Lung (tissue), 17 donors: ENCODE measurements at places on chromosomes 7 and 10.

DNA sequence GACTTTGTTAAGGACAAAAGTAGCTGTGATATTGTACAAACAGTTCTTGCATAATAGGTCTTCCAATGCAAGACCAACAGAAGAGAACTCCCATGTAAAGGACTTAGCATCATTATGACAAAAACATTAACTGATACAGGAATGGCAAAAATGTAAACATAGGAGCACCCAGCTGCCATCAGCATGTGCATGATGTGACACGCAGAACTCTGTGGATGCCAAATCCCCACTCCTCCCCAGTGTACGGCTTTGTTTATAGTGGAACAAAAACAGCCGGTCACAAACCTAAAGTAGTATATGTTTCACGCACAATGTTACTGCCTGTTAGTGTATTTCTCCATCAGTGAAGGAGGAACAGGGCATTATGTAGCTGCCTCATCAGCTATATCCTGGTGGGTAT lies 316.0 kb upstream of the AOAH start:
- peak; percentile 22 for DNase-seq

GRCh38 chr10:75263806-75264205 lies 28.0 kb upstream of the COMTD1 start:
- no peak for DNase-seq

- DNase-seq: no peak
Measured at GRCh38 chr7:130436253-130436652, 4.6 kb downstream of the CEP41 start.

DNA sequence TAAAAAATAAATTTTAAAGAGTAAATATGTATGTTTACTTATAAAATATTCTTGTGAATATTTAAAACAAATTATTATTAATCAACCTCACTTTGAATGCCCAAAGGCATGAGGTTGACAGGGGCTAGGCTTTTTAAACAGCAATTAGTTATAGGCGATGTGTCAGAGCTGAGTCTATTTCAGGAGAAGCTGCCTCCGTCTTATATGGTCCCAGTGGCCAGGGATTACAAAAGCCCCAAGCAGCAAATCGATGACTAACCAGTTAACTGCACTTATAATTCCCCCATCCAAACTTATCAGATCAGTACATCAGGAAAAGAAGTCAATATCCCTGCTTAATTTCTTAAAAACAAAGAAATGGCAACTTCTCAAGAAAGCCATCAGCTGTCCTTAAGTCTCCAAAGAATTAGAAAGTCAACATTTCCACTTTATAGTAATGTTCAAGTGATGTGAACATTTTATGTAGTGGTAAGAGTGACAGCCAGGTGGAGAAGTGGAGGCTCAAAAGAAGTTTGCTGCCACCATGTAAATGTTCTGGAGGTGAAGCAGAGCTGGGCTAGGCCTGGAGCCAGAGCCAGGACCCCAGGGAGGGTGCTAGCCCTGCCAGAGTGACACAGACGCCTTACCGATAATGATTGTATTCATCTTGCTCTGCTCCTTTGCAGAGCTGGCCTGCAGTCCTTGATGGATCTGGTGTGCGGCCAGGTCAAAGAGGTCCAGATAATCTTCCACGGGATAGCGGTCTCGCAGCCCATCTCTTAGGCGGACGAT lies 51.5 kb downstream of the CHST15 start:
- DNase-seq: no peak

DNA sequence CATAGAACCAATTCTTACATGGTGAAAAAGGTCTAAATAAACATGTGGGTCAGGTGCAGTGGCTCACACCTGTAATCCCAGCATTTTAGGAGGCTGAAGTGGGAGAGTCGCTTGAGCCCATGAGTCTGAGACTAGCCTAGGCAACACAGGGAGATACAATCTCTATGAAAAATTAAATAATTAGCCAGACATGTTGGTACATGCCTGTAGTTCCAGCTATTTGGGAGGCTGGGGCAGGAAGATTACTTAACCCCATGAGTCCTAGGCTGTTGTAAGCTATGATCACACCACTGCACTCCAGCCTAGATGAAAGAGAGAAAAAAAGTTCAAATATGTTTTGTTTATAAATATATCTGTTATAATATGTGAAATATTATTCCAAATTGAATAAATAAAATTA lies 643.6 kb downstream of the IPMK start:
- DNase-seq: no peak

- DNase-seq: no peak
Measured at GRCh38 chr10:122138831-122139625, 132.1 kb upstream of the BTBD16 start.

DNA sequence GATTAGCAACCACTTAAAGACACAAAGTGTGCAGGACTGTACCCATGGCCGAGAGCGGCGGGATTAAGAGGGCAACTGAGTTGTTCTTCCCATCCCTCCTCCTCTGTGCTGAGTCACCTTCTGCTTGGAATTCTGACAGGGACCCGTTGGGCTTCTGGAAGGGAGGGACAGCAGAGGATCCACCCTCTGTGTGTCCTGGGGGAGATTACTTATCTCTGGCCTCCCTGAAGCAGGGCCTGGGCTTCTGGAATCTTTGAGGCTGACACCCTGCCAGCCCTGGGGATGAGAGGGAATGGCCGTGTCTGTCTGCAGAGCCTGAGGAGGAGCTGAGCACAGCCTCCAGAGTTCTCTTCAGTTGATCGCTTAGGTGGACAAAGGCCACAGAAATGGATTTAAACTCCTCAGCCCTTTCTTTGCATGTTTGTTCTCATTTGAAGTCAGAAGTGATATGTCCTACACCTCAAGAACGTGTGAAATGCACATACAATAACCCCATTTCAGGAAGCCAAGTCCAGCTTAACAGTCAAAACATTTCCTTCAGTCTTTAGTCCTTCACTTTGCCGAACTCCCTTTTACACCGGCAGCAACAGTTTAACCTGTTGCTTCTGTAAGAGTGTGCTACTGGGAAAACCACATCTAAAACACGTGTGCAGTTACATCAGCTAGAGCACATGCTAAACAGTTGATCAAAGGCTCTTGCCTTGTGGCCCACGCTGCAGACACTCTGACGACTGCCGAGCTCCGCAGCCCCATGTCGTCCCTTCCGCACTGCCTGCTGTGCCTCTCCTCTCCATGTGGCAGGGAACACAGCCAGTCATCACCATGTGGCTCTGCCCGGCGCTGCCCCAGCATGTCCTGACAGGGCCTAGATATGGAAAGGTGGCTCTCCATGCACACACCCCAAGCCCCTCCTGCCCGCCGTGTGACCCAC lies 55.7 kb downstream of the IKZF1 start:
- no peak for DNase-seq

- peak; percentile 55 for DNase-seq
Measured at GRCh38 chr10:58817201-58817846, 304.7 kb downstream of the BICC1 start.

GRCh38 chr7:2956526-2957368 lies 86.9 kb downstream of the CARD11 start:
- no peak for DNase-seq

DNA sequence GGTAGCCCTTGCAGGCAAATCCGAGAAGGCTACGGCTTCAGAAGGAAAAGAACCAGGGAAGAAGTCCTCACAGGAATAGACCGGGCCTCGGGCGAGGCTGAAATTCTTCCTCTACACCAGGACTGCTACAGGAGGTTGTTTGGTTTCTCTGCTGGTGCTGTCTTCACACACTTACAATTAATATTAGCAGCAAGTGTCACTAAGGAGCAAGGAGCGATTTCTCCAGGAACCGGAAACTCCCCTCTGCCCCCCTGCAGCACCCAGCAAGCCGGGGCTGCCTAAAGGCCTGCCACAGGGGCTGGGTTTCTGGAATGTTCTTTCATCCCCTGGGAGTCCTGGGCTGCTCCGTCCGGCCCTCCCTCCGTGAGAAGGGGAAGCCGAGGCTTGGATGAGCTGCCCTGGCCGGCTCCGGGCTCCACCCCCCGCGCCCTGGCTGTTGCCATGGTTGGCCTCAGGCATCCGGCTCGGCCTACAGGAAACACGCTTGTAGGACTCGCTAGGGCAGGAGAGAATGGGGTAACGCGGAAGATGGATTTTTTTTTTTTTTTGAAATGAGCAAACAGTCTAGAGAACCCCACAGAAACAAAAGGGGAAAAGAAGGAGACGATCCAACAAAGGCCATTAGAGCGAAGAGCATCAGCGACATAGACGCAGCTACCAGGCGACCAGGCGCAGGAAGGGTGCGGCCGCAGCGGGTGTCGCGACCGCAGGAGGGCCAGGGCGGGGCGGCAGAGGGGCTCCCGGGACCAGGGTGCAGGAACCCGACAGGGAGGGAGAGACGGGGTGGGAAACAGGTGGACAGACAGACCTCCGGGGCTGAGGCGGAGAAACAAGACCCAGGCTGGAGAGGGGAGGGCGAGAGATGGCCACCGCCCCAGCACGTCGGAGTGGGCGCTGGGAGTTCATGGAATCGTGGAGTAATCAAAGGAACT lies 33.0 kb downstream of the EN2 start:
- peak; percentile 57 for DNase-seq

DNA sequence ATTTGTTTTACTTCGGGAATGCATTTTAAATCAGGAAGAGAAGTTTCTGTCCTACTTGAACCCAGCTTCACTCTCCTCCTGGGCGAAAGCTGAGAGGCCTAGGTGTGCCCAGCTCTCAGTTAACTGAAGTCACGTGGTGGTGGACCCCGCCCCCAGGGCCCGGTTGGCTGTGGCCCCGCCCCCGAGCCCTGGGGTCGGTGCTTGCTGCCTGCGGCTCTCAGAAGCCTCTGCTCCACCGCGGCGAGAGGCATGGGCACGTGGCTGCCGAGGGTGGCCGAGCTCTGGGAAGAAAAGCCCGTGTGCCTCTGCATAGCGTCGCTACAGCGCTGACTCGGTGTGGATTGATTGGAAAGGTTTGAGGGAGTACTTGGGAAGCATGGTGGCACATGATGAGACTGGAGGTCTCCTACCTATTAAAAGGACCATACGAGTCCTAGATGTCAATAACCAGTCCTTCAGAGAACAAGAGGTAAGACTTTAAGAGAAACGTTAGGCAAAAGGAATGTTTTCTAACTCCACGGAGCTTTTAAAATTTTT lies 34.1 kb downstream of the NET1 start:
- DNase-seq: peak; percentile 90

DNA sequence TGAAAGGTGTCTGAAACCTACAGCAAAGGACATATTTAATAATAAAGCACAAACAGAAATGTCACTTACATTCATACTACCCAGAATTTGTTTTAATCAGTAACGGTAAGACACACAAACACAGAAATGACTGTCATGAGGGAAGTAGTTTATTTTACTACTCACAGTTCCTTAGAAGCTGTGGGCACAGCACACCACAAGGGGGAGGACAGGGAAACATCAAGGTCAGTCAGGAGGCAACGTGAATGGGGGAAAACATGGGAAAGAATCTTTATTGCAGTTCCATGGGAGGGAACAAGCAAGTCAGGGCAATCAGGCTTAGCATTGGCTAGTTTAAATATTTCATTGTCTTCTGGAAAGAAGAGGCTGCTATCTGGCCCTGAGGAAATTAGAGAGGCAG lies 123.8 kb upstream of the PDSS1 start:
- no peak for DNase-seq
